CD4-positive, alpha-beta T cell treated with Interleukin-6 for 4 hours (primary cell): ENCODE measurements at places on chromosomes 5 and 9.

DNA sequence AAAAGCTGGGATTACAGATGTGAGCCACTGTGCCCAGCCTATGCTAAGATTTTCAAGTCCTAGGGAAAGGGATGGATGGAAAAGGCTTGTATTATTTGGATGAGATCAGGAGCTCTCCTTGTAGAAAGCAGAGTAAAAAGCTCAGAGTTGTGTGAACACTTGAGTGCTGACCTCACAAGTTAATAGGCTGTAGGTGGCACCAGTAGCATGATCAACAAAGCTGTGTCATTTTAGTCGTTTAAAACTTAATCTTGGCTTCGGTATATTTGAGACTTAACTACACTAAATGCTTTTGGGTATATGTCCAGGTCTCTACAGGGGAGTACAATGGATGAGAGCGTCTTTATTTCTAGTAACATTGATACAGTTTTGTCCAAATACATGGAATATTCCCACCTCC is 264.2 kb downstream of the TMEM38B start:
- no peak for DNase-seq

GRCh38 chr5:116629168-116629567 is 54.5 kb upstream of the SEMA6A start:
- no peak for DNase-seq

GRCh38 chr9:73215249-73215648 is 63.6 kb downstream of the ANXA1 start:
- no peak for DNase-seq

DNA sequence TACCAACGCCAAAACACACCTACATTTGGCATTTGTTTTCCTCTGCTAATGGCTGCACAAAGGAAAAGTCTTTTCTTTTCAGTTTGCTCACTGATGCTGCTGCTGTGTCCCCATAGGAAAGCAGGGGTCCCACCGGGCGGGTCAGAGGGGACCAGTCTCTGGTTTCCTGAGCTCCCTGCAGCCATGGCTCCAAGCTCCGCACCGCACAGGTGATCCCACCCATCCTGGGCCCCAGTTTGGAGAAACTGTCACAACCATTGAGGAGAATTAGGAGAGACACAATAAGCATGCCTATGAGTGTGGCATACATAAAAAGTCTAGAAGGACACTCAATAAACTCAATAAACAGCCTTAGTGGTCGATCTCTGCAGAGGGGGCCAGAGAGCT is 19.9 kb downstream of the MED10 start:
- no peak for DNase-seq

GRCh38 chr9:28868228-28868990 is 1295.1 kb upstream of the C9orf72 start:
- DNase-seq = no peak

- no peak for DNase-seq
Observed at GRCh38 chr9:109574061-109574882, 76.2 kb upstream of the PTPN3 start.

DNA sequence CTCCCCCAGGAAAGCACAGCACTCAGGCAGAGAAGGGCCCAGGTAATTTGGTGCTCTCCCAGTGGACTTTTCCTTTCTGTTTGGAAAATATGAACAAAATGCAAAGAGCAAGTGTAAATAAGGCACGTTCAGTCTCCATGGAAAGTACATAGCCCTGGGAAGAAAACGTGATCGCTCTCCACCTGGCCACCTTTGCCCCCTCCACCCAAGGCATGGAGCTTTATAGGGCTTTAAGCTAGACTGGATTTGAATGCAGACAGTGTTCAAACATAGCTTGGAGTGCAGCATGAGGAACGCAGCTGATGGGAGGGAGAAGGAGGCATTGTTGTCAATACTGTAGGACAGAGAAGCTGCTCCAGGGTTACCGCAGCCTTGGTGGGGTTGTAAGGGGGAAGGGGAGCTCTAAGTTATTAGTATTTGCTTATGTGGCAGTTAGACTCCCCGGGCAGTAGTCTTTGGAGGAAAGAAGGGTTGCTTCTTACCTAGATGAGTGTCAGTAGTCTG is 500.2 kb downstream of the SPOCK1 start:
- no peak for DNase-seq

GRCh38 chr5:42526179-42526578 is 102.9 kb downstream of the GHR start:
- no peak for DNase-seq

GRCh38 chr9:118088090-118088489 is 383.9 kb downstream of the TLR4 start:
- no peak for DNase-seq

DNA sequence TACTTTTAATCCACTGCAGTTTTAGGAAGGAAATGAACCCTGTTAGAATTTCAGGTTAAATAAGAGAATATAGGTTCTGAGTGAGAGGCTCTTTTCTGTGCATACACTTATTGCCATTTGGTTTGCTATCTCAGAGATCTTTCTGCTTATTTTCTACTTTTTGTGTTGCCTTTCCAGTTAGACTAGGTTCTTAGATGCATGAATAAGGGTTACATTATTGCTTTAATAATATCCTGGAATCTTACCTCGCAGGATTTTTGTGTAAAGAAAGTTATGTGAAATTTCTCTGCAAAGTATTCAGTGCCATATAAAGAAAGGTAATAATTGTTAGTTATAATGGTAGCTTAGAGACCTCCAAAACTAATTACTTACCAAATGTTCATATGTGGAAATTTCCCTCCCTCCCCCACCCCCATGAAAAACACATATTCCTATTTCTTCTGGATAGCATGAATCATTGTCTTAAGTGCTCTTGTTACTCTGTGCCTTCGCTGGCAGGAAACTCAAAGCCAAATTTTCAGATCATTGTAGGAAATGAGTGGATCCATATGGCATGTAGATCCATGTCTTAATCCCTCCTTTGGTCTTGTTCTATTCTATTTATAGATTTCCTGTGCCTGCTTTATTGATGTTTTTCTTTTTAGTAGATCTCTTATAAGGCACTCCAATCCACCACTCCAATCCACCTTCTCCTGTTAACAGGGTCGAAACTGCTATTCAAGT is 2.7 kb upstream of the APBA1 start:
- DNase-seq = no peak

DNA sequence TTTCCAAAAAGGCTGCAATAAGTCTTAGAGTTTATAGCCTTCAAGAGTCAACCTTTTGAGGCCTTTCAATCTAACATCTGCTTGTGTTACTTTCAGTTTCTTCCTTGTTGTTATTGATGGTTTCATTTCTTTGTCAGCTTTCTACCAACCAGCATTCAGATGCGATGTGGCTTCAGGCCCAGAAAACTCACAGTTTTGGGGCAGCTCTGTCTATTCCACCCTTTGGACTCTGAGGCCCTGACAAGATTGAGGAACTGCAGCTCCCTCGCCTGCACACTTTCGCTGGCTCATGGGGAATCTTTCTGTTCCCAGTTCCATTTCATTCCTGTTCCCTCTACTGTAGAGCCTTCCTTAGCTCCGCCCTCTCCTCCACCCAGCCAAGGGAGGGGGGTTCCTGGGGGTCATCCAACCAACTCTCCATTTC is 13.3 kb upstream of the WHRN start:
- DNase-seq = no peak

DNA sequence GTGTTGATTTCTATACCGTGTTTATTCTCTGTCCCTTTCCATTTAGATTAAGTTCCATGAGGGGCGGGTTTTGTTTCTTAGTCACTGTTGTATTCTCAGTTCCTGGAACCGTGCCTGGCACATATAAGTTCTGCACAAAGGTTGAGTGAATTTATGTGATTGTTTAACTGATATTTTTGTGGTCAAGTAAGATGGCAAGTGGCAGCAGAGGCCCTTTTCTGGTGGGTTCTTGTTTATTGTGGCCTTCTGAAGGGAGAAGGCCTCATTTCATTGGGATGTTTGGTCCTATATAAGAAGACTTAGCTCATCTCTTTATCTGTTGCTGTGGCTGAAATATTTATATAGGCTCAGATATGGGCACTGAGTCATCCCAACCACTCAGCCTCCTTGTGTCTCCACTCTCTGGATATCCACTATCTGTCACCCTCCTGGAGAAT is 262.5 kb downstream of the PSAT1 start:
- no peak for DNase-seq

- no peak for DNase-seq
Observed at GRCh38 chr5:88687373-88687911, 195.5 kb downstream of the MEF2C start.

DNA sequence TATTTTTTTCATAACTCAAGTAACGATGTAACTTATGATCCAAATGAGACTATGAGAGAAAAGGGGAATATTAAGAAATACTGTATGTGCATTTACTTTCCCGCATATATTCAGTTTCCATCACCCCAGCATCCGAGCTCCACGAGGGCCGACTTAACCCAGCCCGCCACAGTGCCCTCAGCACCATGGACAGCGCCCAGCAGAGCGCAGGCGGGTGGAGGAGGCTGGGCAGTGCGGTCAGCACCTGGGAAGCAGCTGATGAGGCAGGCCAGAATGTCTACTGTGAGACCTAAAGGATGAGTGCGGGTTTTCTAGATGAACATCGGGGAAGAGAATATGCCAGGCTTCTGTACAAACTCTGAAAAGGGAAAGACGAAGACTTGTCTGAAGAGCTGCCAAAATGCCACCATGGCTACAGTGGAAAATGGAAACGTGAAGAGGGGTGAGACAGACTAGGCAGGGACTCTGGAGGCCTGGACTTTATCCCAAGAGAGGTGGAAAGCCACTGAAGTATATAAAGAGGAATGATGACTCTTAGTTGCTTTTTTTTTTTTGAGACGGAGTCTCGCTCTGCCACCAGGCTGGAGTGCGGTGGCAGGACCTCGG is 34.5 kb upstream of the MED27 start:
- DNase-seq = peak; percentile 35

GRCh38 chr9:110059461-110059860 is 148.5 kb downstream of the C9orf152 start:
- DNase-seq = no peak

GRCh38 chr9:93090091-93090655 is 5.8 kb upstream of the CARD19 start:
- no peak for DNase-seq
